ENCODE measurements at places on chromosomes 13 and 19. TPM values are rescaled to one million over a fixed set of nuclear protein-coding genes. Genes with fewer than 3 reads are reported as not detected.

The CACNG7 gene
- not detected for polyA plus RNA-seq

The TSHZ3 gene
- not detected for polyA plus RNA-seq

The REEP6 gene
- 0.55 TPM for polyA plus RNA-seq

The TPTE2 gene
- polyA plus RNA-seq, result 1.7 TPM

The LILRA1 gene
- not detected for polyA plus RNA-seq

The SGCG gene
- not detected for polyA plus RNA-seq

The FXYD3 gene
- not detected for polyA plus RNA-seq

The A1BG gene
- 18.8 TPM for polyA plus RNA-seq

The ASPDH gene
- polyA plus RNA-seq, result not detected

The PRTN3 gene
- polyA plus RNA-seq, result not detected

The SIGLEC8 gene
- polyA plus RNA-seq, result not detected

The CYP2A13 gene
- polyA plus RNA-seq, result not detected

The ZBTB7A gene
- 10.1 TPM for polyA plus RNA-seq

The LTBP4 gene
- polyA plus RNA-seq, result 12.5 TPM

The ZFR2 gene
- polyA plus RNA-seq, result not detected

The IGFL1 gene
- polyA plus RNA-seq, result not detected

GRCh38 chr13:111893071-111893606, 173.8 kb upstream of the SOX1 start:
- DNase-seq, result no peak

GRCh38 chr13:36345438-36346221, 564 bp downstream of the SPART start:
- DNase-seq, result no peak

GRCh38 chr19:33564836-33565338, 43.3 kb upstream of the PEPD start:
- DNase-seq, result no peak

DNA sequence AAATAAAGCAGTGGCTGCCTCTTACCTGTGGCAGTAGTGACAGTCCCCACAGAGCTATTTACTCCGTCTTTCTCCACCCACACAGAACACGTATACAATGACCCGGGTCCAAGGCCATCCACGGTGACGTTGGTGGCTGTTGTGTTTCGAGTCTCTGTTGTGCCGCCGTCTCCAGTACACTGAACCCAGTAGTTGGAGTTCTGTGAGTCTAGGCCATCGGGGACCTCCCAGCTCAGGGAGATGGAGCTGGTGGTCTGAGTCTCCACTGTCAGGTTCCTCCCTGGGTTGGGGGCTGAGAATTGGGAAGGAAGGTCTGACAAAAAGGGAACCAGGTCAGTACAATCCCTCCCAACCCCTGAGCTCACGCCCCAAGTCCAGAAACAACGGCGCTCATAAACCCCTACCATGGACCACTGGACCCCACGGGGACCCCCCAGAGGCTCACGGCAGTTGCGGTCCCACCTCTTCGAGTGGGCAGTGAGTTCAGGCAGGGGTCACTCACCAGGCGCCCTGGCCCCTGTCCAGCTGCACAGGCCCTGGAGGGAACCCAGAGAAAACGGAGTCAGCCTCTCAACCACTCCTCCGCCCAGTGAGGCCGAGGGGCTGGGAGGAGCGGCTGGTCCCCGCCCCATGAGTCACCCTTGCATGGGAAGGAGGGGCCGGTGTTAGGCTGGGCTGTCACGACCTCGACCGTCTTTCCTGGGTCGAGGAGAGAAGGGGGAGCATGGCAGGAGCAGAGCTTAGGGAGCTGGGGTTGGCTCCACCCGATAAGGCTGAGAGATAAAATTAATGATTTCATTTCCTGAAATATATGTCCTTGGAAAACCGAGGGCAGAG, 2.4 kb downstream of the PTPRH start:
- DNase-seq, result no peak

DNA sequence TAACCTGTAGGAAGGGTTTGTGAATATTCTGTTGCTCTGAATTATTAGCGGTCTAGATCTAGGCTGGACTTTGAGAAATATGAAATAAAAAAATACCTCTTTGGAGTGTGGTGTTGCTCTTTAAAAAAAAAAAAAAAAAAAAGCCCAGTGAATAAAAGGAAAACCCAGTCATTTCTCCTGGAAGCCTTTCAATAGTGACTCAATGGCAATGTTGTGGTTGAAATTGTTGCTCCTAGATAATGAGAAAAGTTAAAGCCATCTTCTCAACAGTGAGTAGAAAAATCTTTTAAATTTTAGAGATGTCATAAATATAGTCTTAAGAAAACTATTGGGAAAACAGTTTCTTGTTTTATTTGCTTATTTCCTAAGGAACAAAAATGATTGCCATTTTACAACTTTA, 135.3 kb downstream of the RFC3 start:
- DNase-seq, result no peak

GRCh38 chr19:33459222-33460090, 62.1 kb downstream of the PEPD start:
- no peak for DNase-seq

DNA sequence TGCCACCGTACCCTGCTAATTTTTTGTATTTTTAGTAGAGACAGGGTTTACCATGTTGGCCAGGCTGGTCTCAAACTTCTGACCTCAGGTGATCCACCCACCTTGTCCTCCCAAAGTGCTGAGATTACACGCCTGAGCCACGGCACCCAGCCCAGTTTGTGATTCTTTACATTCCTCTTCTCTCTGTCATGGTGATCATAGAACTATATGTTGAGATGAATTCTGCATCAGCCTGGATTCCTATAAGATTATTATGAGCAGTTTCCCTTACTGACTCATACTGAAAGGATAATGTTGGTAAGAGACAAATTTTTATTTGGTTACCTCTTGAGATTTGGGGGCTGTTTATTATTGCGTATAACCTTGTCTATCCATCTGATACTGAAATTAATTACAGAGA, 121.5 kb upstream of the CSNK1A1L start:
- DNase-seq, result no peak

- DNase-seq, result no peak
Observed at GRCh38 chr13:73715911-73716510, 418.2 kb downstream of the KLF12 start.

- DNase-seq, result no peak
Observed at GRCh38 chr13:27298849-27299248, 28.2 kb downstream of the RASL11A start.

DNA sequence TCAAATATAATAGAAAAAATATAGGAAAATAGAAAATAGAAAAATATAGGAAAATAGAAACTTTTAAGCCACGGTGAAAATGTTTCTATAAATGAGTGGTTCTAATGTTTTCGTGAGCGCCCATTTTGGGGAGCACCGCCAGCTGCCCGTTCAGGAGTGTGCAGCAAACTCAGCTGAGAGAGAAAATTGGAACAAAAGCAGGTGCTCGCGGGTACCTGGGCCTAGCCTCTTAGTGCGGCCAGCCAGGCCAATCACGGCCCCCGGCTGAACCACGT, 204 bp upstream of the PDX1 start:
- no peak for DNase-seq

- no peak for DNase-seq
Observed at GRCh38 chr19:16467581-16467980, 4.2 kb downstream of the EPS15L1 start.

GRCh38 chr13:54574791-54575190, 1546.2 kb downstream of the OLFM4 start:
- no peak for DNase-seq

DNA sequence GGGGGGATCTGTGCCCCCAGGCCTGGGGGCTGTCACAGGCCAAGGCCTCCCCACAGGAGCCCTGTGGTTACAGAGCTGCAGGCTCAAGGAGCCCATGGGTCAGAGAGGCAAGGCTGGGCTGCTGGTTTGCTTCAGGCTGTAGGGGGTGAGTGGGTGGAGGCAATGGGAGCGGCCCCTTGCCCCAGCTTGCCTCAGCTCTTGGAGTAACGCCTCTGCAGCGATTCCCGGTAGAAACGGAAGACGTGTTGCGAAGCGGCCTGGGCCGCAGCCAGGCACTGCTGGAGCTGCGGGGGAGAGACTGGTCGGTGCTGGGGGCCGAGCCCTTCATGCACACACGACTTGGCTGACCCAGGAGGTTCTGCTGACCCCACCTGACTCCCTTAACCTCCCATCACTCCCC, 10.1 kb downstream of the TMEM91 start:
- no peak for DNase-seq

DNA sequence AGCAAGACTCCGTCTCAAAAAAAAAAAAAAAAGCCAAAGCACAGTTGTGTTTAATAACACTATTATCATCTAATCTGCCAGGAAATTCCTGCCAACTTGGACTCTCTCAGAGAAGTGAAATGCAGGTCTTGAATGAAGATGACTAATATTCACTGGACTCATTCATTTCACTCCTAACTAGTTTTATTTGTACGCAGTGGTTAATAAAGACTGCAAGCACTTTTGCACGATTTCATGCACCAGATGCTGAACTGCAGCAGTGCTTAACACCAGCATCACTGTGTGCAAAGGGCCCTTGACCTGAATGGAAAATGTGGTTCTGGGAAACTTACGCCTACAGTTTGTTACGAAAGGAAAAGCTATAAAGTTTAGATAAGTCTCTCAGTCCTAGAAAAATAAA, 63.3 kb downstream of the DHRS12 start:
- no peak for DNase-seq

- DNase-seq, result no peak
Observed at GRCh38 chr13:49683489-49683888, 7.8 kb downstream of the EBPL start.

DNA sequence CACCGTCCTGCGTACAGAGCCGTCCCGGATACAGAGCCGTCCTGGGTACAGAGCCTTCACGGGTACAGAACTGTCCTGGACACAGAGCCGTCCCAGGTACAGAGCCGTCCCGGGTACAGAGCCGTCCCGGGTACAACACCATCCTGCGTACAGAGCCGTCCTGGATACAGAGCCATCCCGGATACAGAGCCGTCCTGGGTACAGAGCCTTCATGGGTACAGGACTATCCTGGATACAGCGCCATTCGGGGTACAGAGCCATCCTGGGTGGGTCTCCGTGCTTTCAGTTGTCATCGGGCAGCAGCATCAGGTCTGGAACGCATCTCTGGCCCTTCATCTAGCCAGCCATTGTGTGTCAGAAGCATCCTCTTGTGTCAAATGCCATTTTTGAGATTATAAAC, 222.3 kb upstream of the SOX1 start:
- DNase-seq, result no peak

GRCh38 chr19:17026706-17027534, at the start of gene CPAMD8:
CPAMD8 (minus strand) TSS chr19:17026810; CDS start chr19:17026642, 168 bp downstream.
- no peak for DNase-seq

GRCh38 chr19:1980809-1981181, 34.7 kb downstream of the BTBD2 start:
- no peak for DNase-seq

GRCh38 chr13:30334663-30335386, 27.5 kb upstream of the KATNAL1 start:
- DNase-seq, result no peak

DNA sequence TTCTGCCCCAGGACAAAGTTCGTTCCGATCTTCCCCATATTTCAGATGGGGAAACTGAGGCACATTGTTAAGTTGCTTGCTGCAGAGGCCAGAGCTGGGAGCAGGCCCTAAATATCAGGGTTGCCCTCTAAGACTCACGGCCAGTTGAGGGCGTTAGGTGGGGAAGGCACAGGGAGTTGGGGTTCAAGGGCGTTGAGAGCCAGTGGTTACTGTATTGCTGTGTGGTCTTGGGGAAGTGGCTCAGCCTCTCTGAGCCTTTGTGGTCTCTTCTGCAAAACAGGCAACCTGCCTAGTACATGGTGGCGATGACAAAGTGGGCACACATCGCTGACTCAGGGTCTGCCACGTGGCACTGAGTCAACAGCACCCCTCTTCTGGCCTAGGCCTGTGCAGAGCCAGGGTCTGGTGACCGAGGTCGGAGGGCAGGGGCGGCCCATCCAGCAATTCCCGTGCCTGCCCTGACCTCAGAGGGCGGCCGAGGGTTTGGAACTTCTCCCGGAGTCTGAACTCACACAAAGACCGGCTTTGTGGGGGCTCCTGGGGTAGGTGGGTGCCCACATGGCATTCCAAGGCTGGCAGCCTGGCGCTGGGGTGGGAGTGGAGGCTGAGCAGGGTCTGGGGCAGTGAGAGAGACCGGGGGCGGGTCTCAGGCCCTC, 10.2 kb downstream of the TNFAIP8L1 start:
- no peak for DNase-seq

GRCh38 chr13:41299316-41300094, 11.6 kb upstream of the NAA16 start:
- no peak for DNase-seq

DNA sequence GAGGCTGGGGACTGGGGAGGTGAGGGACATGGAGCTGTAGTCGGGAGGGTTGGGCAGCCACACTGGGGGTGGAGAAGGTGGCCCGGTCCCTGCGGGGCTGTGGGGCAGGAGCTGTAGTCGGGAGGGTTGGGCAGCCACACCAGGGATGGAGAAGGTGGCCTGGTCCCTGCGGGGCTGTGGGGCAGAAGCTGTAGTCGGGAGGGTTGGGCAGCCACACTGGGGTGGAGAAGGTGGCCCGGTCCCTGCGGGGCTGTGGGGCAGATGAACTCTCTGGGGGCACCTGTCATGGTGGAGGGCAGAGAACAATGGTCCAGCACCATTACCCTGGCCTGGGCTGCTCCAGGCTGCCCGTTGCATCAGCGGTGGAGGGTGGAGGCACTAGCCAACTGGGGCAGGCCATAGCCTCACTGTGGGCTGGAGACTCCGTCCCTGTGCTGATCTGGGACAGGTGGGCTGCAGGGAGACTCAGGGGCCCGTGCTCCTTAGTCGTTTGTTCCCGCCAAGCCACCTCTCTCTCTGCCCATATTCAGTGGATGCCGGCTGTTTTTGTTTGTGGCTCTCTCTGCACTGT, 51.4 kb downstream of the ATP11A start:
- no peak for DNase-seq

GRCh38 chr13:109211616-109212015, 574.8 kb downstream of the IRS2 start:
- no peak for DNase-seq

DNA sequence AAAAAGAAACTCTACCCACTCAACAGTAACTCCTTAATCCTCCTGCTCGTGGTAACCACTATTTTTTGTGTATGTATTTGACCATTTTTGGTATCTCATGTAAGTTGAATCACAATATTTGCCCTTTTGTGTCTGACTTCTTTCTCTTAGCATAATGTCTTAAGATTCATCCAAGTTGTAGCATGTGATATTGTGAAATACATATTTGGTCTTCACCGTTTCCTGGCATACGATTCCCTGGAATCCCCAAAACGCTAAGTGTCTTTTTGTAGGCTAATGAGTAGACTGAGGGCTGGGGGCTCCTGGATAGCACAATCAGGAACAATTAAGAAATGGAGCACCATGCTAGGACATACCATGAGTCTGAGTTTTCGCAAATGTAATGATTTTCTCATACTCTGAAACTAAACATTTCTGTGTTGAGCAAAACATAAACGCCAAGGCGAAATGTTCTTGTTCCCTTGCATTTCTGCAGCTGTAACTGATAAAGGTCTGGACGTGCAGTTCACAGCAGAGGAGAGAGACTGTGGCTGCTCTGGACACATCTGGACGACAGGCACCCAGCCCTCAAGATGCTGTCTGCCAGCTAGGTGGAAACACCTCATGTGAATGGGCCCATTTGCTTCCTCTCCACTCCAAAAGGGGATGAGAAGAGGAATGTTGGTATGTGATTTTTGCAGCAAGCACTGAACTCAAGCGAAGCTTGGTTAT, 38.4 kb downstream of the BRD4 start:
- no peak for DNase-seq
